Stimulated activated CD8-positive, alpha-beta memory T cell treated with anti-CD3 and anti-CD28 coated beads, Interleukin-15, amount 100 ng/mL, for 48 hours (primary cell): ENCODE measurements at places on chromosomes 11 and 22.

DNA sequence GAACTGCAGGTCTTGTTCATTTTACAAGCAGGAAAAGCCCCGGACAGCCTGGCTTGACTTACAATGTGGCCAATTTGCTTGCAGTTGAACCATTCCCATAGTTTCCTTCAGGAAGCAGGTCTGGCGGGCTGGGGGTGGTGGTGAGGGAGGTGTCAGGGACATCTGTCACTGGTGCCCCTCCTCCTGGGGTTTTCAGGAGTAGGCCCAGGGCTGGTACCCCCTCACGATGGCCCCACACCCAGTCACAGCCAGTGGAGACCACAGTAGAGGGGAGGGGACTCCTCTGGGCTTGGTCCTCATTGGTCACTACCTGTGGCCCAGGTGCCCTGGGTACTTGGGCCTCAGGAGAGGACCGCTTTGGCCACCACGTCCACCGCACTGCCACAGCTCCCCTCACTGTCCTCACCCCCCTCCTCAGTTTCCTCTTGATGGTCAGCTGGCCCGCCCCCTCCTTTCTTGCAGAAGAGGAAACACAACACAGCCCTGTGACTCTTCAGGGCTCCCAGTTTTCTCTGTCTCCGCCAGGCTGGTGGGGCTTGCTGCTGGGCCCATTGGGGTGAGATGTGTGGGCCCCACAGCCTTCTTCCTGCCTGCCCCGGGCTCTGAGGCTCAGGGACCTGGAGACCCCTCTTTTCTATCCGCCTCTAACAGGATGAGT, 39.8 kb upstream of the SHISAL1 start:
- DNase-seq, result no peak

GRCh38 chr22:36065462-36065774, 36.8 kb upstream of the RBFOX2 start:
- DNase-seq, result no peak

DNA sequence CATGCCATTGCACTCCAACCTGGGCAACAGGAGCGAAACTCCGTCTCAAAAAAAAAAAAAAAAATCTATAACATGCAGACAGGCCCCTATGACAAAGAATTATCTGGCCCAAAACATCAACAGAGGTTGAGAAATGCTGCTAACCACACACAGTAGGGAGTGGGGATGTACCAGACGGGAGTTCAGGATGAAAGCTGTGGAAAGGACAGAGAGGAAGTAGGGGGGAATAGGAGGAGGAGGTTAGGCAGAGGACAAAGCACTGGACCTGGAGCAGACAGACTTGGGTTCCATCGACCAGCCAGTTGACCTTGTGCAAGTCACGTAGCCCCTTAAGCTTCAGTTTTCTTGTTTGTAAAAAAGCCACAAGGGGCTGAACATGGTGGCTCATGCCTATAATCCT, 12.5 kb downstream of the LRP4 start:
- no peak for DNase-seq

GRCh38 chr11:35618497-35619115, 346 bp downstream of the FJX1 start:
- DNase-seq, result no peak

DNA sequence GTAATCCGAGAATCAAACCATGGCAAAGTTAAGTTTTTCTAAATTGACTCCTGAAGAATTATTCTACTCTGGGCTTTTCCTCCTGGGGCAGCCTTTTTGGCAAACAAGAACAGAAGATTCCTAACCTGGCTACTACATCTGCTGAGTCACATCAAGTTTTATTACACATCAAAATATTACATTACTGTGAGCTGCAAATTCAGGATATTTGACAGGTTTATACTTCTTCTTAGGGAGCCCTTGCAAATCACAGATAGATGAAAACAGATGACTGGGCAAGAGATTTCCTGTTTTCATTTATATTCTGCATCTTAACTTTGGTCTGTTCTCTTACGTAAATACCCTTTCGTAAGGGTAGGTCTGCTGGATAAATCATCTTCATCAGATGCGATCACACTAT, 23.6 kb downstream of the XRRA1 start:
- no peak for DNase-seq

GRCh38 chr11:1500466-1501420, 14.2 kb upstream of the MOB2 start:
- no peak for DNase-seq

DNA sequence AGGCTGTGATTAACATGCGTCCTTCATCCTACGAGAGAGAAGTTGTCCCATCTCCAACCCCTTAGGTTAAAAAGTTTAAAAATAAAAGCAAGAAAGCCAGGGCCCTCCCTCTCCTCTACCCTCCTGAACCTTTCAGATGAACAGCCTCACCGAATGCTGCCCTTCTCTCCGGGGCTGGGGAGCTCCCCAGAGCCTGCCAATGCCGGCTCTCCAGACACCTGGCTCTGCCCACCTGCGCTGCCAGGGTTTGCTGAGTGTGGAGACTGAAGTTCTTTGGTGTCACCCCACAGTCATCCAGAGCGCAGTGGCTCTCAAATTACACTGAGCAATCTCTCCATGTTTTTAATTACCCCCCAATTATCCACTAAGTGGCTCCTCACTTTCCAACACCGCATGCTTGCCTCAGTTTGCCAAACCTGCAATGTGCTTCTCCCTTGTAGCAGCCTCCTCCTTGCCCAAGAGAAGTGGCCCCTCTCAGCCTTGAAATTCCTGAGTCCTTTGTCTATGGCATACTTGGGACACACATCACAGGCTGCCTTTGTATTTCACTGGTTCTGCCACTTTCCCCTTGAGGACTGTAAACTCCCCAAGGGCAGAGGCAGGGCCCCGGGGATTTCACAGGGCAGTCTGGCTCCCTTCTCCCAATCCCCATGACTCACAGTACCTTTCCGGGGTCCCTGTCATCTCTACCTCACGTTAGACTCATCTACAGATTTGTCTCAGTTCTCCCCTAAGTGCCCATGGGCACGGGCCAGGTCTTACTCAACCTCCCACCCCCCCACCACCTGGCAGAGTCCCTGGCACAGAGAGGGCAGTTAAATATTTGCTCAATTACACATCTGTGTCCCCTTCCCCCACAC, 2.0 kb downstream of the MYH9 start:
- DNase-seq, result peak; percentile 65

- no peak for DNase-seq
These were observed 18.5 kb downstream of the MORC2 start for GRCh38 chr22:30949934-30950660.

GRCh38 chr11:69705901-69706787, 2.3 kb upstream of the FGF19 start:
- no peak for DNase-seq

DNA sequence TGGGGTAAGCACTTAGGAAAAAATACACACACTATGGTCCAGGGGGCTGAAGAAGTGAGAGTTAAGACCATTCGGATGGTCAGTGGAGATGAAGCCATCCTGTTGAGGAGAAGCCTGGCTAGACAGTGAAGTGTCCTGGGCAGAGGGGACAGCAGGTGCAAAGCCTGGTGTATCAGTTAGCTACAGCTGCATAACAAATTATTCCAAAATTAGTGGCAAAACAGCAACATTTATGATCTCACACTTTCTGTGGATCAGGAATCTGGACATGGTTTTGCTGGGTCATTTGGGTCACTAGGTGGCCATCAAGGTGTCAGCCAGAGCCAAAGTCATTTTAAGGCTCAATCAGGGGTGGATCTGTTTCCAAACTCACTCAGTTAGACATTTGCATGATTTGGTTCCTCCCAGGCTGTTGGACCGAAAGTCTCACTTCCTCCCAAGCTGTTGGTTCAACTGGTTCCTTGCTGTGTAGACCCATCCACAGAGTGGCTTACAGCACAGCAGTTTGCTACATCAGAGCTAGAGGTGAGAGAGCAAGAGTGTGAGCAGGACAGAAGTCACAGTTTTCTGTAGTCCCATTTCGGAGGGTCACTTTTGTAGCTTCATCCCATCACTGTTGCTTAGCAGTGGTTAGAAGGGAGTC, 80.1 kb upstream of the ALX4 start:
- no peak for DNase-seq

DNA sequence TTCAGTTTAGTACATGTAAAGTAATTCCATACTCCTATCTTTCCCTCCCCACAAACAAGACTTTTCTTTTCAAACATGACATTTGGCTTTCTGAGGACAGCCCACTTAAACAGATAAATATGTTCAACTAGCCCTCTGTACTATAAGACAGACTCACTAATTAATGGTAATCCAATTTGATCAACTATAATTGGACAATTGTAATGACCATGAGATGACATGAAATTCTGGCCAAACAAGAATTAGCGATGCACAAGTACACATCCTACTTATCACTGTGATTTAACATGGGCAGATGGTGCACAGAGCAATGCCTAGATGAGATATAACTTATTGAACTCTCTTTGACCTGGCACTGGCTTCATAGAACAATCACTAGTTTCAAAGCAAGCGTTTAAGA, 1033.7 kb upstream of the CCDC90B start:
- no peak for DNase-seq

DNA sequence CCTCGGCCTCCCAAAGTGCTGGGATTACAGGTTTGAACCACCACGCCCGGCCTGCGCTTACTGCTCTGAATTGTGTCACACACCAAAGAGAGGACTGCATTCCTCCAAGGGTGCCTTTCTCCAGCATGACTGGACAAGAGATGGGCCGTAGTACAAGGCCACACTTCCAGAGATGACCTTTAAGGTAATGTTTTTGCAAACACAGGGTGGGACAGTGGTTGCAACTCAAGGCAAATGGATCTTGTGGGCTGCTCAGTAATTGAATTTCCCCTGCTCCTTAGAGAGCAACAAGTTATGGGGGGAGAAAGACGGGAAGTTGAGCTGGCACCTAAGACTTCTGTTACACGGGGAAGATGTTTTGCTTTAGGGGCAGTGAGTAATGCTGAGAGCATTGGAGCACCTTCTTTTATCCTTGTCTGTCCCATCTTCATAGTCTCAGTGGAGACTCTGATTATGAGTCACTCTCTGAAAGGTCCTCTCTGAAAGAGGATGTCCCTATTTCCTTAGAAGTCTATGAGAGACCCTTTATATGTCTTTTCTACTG, 66.3 kb downstream of the C11orf91 start:
- DNase-seq, result no peak

- no peak for DNase-seq
These were observed 101.0 kb upstream of the CHRM4 start for GRCh38 chr11:46492532-46492931.

DNA sequence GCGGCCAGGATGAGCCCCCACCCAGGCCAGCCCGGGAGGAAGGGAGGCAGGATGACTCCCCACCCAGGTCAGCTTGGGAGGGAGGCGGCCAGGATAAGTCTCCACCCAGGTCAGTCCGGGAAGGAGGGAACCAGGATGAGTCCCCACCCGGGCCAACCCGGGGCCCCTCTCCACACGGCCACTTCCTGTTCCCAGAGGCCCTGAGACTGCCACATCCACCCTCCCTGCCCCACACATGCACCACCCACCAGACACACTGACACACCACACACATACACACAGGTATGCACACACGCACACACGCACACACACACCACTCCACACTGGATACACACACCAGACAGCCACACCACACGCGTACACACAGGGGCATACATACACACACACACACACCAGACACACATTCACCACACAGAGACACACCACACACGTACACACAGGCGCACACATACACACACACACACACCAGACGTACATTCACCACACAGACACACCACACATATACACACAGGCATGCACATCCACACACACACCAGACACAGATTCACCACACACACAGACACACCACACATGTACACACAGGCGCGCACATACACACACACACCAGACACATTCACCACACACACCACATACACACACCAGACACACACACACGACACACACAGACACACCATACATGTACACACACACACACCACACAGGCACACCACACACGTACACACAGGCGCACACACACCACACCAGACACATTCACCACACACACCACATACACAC, 84.9 kb upstream of the PRR5 start:
- no peak for DNase-seq

- DNase-seq, result no peak
These were observed 644 bp downstream of the YPEL4 start for GRCh38 chr11:57648801-57649735.

- no peak for DNase-seq
These were observed 76.7 kb upstream of the WNT7B start for GRCh38 chr22:46053563-46054090.

- DNase-seq, result no peak
These were observed 6.8 kb downstream of the FUT4 start for GRCh38 chr11:94550513-94550912.

DNA sequence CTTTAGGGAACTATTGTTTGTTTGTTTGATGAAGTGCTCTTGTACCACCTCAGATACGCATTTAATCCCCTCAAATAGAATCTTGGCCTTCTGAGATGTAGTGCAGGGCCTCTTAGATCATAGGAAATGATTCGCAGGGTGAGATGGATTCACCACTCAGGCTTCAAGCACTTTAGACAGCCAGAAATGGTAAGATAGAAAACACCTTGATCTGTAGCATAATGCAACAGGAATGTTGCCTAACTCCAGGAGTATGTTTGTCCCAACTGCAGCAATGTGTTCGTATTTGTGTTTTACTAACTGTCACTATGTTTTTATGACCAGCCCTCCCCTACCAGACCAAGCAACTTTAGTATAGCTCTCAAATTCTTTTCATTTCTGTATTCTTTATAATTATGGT, 761.2 kb downstream of the NELL1 start:
- no peak for DNase-seq

DNA sequence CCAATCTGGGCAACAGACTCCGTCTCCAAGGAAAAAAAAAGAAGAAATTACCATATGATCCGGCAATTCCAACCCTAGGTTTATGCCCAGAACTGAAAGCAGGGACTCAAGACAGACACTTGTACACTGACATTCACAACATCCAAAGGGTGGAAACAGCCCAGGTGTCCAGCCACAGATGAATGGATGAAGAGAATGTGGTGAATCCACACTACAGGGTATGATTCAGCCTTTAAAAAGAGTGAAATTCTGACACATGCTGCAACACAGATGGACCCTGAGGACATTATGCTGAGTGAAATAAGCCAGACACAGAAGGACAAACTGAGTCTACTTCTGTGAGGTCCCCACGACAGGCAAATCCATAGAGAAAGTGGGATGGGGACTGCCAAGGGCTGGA, 43.9 kb downstream of the SGSM3 start:
- DNase-seq, result no peak

GRCh38 chr11:19849947-19850593, 137.4 kb downstream of the NAV2 start:
- DNase-seq, result no peak

DNA sequence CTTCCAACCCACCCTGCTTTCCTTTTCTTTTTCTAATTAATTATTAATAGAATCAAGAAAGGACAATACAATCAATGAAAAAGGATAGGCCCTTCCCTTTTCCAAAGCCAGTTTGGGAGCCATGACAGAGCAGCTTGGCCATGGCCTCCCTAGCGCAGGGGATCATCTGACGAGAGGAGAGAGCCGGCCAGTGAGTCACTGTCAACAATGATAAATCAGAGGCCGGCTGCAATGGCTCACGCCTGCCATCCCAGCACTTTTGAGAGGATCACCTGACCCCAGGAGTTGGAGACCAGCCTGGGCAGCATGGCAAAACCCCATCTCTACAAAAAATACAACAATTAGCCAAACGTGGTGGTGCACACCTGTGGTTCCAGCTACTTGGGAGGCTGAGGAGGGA, 27.5 kb upstream of the KRTAP5-7 start:
- no peak for DNase-seq

- no peak for DNase-seq
These were observed 7.3 kb downstream of the SNX19 start for GRCh38 chr11:130908770-130909625.

- no peak for DNase-seq
These were observed 24.2 kb downstream of the BLID start for GRCh38 chr11:122091835-122092234.
